ENCODE measurements at places on chromosomes 1 and 21.

DNA sequence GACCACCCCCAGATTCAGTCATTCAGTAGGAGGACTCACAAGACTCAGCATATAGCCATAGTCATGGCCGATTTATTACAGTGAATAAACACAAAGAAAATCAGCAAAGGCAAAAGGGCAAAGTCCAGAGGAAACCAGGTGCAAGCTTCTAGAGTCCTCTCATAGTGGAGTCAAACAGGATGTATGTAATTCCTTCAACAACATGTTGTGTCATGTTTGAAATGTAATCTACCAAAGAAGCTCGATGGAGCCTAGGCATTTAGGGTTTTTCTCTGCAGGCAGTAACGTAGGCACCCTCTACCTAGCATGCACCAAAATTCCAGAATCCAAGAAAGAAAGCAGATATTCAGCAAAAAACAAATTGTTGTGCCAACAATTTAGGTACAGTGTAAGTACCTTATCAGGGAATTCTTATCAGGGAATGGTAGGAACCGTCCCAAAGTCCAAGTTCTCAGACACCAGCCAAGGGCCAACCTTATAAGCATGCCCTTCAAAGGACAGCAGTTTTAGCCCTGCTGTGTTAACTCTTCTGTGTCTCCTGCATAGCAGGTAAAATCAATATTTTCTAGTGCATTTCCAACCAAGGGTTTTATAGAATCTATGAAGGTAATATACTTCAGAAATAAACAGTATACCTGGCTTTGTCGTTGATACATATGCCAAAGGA is 16.1 kb upstream of the SLAMF6 start:
- no peak overlapping the region for H3K4me3 ChIP-seq
- H3K27ac ChIP-seq: no peak overlapping the region
- H3K27me3 ChIP-seq: no peaks in the 10 kb centered on the region

DNA sequence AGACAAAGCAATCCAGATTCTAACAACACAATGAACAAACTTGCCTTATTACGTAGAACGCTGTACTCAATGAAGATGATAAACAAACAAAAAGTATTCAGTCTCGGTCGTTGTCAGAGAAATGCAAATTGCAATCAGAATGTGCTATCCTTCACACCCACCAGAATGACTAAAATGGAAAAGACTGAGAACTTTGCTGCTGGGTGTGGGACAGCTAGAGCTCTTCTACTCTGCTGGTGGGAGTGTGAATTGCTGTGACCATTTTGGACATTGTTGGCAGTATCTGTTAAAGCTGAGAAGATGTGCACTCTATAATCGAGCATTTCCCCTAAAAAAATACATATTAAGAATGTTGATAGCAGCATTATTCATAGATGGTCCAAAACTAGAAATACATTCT is 111.4 kb downstream of the PEX14 start:
- no peaks in the 10 kb centered on the region for H3K36me3 ChIP-seq
- H3K4me1 ChIP-seq: no peaks in the 10 kb centered on the region
- no peak for DNase-seq
- H3K4me3 ChIP-seq: no peak overlapping the region
- no peaks in the 10 kb centered on the region for H3K27me3 ChIP-seq

DNA sequence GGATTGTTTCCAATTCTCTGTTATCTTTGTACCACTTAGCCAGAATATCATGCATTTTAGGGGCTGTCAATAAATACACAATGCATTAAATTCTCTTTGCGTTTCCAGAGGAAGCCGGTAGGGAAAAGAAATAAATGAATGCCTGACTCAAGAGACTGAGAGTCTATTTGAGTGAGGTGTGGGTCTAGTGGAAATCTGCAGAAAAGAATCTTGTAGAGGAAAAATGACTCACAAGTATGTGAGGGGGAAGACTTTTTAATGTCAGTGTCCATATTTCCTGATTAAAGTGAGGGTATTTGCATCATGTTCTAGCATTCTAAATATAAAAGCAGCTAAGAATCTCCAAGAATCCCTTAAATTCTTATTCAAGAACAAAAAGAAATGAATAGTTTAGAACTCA is 271.1 kb downstream of the PTPRC start:
- no peak for DNase-seq
- no peak overlapping the region for H3K4me3 ChIP-seq
- no peaks in the 10 kb centered on the region for H3K4me1 ChIP-seq
- H3K36me3 ChIP-seq: no peaks in the 10 kb centered on the region

- H3K36me3 ChIP-seq: no peaks in the 10 kb centered on the region
- H3K4me3 ChIP-seq: no peak overlapping the region
- DNase-seq: no peak
- H3K27ac ChIP-seq: no peak overlapping the region
These were observed 2.4 kb upstream of the RHBG start for GRCh38 chr1:156366378-156367166.

DNA sequence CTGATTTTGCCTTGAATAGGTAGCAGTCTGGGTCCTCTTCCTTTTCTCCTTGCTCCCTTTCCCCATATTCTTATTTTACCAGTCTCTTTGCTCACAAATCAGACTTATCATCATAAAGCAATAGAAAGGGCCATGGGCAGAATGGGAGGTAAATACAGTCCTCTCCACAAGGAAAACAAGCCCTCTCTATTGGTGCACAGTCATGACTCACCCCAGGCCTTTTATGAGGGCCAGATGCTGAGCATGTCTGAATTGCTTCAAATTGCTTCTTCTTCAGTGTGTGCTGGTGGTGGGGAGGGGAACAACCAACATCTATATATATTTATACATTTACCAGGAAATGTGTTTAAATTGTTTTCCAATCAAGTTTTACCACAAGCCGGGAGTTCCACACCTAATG is 75.2 kb downstream of the GFI1 start:
- no peak overlapping the region for H3K27ac ChIP-seq
- DNase-seq: no peak
- H3K27me3 ChIP-seq: no peaks in the 10 kb centered on the region
- H3K4me1 ChIP-seq: no peaks in the 10 kb centered on the region

DNA sequence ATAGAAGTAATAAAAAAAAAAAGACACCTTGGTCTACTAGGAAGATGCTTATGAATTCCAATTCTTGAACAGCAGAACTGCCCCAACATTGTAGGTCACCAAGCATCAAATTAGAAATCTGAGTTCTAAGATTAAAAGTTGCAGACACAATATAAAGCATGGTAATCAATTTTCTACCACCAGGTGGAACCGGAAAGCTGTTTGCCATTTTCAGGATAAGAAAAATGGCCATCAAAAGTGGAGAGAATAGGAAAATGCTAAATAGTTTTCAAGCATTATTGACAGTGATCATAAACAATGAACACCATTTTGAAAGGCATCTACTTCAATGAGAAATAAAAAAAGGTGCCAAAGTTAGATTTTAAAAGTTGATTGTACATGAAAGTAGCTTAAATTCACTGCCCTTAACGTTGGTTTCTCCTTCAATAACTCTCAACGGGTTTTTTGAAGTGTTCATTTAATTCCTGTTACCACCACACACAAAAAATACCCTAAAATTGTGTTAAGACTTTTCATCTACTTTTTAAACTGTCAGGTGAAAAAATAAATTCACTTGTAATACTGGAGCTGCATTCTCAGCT is 252.9 kb downstream of the KCNT2 start:
- peaks cover 1% of the 10 kb centered on the region for H3K4me1 ChIP-seq
- no peak for DNase-seq
- no peaks in the 10 kb centered on the region for H3K27me3 ChIP-seq
- H3K27ac ChIP-seq: no peak overlapping the region
- no peak overlapping the region for H3K4me3 ChIP-seq

- no peaks in the 10 kb centered on the region for H3K27me3 ChIP-seq
- no peaks in the 10 kb centered on the region for H3K36me3 ChIP-seq
- H3K4me1 ChIP-seq: no peaks in the 10 kb centered on the region
These were observed 139.1 kb upstream of the TIAM1 start for GRCh38 chr21:31483146-31483545.

DNA sequence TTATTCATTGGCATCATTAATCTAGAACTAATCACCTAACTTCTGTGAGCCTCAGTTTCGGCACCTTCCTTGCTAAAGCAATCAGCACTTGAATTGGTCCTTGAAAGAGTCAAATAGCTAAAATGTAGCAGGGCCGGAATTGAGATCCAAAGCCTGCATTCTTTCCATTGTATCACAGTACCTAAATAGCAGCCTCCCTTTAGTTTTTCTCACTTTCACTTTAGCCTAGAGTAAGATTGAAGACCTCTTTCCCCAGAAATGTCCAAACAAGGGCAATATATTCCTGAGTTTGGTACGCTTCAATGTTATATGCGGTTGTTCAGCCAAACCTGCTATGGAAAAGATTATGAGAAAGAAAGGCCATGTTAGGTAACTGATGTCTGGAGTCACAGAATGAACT is 121.9 kb upstream of the BMP8A start:
- no peak for DNase-seq
- peaks cover 85% of the 10 kb centered on the region for H3K36me3 ChIP-seq
- no peaks in the 10 kb centered on the region for H3K27me3 ChIP-seq
- H3K27ac ChIP-seq: no peak overlapping the region
- H3K4me3 ChIP-seq: no peak overlapping the region

DNA sequence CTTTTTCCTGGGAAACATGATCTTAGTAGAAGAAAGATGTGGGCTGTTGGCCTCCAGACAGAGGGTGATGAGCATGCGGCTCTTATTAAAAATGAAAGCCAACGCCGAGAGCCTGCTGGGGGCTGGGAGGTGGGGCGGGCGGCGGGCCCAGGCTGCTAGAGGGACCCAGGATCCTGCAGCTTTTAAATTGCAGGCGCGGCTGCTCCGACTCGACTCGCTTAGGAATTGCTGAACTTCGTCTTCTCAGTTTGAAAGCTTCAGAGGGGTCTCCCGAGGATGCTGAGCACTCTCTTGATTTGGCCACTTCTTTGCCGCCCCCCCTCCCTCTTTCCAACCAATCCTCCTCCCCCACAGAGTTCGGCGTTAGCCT is 1.2 kb downstream of the AGPAT3 start:
- no peaks in the 10 kb centered on the region for H3K36me3 ChIP-seq
- H3K4me3 ChIP-seq: peak overlapping the region; percentile 82
- peaks cover 38% of the 10 kb centered on the region for H3K4me1 ChIP-seq
- peak overlapping the region; percentile 96 for H3K27ac ChIP-seq
- no peaks in the 10 kb centered on the region for H3K27me3 ChIP-seq

DNA sequence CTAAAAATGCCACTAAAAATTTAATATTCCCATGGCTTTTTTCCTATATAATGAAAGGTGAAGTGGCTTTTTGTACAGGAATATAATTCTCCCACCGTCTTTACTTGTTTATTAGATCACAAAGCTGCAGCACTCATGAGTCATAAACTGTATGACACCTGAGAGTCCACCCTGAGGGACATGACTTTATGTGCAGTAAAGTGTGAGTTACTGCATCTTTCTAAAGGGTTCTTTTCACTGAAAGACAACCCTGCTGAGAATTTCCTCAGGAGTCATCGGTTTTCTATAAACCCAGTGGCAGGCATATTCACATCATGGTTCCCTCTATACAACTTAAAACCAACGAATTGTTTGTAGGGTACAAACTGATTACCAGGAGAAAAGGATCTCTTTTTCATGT is 77.4 kb downstream of the APP start:
- H3K4me3 ChIP-seq: no peak overlapping the region
- H3K4me1 ChIP-seq: no peaks in the 10 kb centered on the region
- no peaks in the 10 kb centered on the region for H3K27me3 ChIP-seq
- H3K36me3 ChIP-seq: no peaks in the 10 kb centered on the region

DNA sequence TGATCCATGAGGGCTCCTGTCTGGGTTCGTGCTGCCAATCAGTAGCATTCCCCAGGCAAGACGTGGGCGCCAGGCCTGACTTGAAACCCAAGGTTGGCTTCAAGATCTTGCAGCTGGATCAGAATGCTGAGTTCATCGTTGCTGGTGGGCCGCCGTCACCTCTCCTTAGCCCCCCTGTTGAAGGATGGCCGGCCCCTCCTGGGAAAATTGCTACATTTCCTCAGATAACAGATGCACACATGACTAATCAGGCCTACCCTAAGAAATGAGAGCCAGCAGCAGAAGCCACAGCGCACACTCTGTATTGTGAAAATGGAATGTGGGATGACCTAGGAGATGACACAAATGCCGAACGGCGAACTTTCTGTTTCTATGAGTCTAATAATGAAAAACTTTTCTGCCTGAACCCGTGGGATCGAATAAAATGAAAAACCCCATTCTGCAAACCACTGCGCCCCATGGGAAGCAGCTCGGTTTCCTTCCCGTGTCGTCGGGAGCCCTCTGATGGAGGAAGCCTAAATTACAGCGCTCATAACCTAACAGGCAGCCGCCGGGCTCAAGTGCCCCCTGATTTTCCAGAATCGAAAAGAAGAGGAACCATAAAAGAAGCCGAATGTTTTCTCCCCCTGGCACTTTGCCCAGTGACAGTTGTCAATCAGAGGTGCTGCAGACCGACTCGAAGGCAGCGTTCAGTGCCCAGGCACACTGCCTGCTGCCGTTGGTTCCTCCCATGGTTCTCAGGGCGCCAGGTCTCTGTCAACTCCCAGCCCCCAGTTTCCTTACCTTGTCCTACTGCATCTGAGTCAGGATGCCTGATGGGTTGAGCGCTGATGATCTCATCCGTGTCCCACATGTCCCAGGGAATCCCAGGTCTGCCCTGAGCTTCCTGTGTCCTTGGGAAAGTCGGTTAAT is 38.2 kb upstream of the H6PD start:
- H3K27ac ChIP-seq: no peak overlapping the region
- no peaks in the 10 kb centered on the region for H3K36me3 ChIP-seq
- peak overlapping the region; percentile 24 for H3K4me3 ChIP-seq
- H3K4me1 ChIP-seq: peaks cover 37% of the 10 kb centered on the region
- peaks cover 36% of the 10 kb centered on the region for H3K27me3 ChIP-seq

DNA sequence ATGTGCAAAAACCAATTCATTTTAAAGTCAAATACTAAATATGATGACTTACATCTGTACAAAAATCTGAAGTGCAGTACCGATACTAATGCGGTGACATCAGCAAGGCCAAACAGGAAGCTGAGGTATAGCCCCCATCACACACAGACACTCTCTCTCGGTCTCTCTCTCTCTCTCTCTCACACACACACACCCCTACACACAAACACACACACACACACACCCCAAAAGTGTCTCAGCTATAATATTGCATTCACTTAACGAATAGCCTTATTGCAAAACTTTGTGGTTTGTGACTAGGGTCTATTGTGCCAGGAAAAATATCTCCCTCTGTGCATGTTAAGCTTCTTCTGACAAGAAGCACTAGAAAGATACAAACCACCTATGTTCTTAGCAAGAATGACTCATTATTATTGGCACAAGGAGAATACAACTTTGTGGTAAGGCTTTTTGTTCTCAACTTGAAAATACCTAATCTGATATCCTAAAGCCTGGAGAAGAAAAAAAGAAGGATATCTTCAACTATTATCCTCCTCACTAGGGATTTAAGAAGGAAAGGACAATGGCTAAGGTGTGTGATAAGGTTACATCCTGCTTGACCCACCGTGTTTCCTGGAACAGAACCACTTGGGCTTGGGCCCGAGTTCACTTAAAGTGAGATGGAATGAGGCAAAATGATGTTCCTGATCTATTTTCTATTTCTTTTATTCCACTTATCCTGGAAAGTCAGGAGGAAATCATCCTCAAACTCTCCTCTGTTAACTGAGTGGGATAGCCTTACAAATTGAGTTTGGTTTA is 107.1 kb downstream of the NIBAN1 start:
- H3K27ac ChIP-seq: peak overlapping the region; percentile 43
- no peak overlapping the region for H3K4me3 ChIP-seq
- no peak for DNase-seq

Data from suprapubic skin (tissue), 4 donors.